ENCODE measurements at places on chromosomes 7 and 10.

- no peak for DNase-seq
Measured at GRCh38 chr10:75875740-75876139, 444.3 kb downstream of the LRMDA start.

DNA sequence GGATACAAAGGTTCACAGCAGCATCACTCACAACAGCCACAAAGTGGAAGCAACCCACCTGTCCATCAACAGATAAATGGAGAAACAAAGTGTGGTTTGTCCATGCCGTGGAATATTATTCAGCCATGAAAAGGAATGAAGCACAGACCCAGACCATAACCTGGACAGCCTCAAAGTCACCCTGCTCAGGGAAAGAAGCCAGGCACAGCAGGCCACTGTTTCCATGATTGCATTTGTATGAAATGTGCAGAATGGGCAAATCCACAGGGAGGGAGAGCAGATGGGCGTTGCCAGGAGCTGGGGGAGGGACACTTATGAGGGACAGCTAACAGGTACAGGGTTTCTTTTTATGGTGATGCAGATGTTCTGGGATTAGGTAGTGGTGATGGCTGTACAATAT lies 30.3 kb downstream of the FOXL3 start:
- DNase-seq: no peak

DNA sequence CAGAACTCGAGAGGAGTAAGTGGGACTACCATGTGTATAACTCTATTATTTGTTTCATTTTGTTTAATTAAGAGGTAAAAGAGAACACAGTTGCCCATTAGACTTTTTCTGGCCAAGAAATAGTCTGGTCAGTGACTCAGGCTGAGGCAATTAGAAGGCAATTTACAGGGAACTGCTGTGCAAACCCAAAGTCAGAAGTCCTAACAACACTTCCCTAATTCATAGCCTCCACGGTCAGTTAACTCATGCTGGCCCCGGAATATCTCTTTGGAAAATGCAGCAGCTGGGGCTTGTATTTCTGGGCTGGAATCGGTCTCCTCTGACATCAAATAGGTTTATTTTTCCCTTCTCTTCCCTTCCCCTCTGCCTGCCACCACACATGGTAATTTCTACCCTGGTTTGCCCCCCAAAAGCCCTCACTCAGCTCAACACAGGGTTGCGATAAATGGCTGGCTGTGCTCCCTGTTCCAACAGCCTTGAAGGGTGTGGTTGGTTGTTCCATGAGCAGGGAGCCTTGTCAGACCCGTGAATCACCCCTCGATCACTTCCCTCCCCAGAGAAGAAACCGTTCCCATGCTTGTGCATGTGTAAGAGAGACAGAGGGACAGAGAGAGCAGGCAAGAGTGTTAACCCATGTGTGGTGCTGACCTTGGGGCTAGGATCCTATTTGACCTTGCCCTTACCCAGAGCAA lies 5.3 kb downstream of the SH3PXD2A start:
- DNase-seq: no peak

DNA sequence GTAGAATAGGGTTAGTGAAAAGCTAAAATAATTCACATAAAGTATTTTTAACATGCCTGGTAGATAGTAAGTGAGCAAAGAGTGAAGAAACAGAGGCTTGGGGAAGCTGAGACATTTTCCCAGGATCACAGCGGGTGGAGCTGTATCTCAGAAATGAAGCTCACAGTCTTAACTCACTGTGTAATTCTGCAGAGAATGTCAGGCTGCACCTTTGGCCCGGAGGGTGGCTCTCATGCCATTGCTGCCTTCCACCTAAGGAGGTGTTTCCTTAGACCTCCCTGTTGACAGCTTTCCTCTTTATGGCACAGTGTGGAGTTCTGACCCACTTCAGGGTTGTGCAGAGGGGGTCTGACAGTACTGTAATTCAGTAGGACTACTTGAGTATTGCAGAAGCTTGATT lies 2.9 kb upstream of the GTPBP4 start:
- DNase-seq: no peak

DNA sequence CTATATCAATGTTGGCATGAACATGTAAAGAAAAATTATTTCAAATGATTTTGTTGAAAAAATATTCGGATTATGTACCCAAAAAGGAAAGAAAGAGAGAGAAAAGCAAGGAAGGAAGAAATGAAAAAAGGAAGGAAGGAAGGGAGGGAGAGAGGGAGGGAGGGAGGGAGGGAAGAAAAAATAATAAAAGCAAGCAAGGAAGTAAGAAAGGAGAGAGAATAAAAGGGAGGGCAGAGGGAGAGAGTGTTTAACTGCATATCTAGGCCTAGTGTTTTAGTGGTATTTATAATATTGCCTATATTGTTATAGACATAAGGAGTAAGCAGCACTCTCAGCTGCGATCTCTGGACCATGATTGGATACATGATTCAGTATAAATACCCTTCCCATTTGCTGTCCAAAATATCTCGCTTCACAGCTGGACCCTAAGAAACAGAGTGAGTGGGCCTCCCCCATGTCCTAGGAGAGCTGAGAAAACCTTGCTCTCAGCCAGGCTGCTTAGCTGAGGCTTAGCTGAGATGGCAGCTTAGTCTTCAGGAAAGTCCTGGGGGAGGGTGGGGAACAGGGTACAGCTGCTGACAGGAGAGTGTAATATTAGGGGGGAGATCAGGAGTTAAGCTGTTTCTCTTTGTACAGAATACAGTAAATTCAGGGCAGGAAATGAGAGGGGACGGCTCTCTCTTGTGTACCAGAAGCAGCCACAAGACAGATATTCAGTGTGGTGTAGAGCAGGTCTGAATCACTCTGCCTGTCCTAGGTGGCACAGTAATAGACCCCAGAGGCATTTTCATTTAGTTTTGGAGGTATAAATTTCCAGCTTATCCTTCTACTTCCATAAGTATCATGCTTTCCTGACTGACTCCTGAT lies 66.8 kb upstream of the TARP start:
- DNase-seq: no peak

DNA sequence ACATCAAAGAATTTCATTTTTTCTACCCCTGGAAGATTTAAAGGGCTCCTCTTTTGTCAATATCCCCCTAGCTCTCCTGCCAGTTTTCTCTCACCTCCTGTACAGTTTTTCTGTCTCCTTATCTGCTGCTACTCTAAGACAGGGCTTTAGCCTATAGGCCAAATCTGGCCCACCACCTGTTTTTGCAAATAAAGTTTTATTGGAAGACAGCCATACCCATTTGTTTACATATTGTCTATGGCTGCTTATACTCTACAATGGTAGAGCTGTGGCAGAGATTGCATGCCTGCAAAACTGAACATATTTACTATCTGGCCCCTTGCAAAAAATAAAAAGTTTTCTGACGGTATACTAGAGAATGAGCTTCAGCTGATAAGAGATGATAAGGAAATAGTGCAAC lies 37.4 kb upstream of the GARS1 start:
- DNase-seq: no peak

DNA sequence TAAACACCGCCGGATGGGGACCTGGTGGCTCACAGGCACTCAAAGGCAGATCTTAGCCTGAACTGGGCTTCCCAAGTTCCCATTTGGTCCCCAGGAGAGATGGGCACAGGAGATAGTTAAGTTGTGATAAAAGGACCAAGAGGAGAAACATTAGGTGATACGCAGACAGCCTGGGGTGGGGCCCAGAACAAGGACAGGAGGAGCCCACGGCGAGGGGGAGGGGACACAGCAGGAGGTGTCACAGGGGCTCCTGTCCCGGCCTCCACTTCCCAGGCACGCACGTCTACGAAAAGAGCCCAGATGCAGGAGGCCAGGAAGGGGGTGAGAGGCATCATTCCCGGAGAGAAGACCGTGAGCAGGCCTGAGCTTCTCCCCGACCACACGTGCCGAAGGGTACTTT lies 16.3 kb upstream of the DNAAF5 start:
- DNase-seq: no peak

GRCh38 chr10:44087403-44087802 lies 297.5 kb downstream of the CXCL12 start:
- DNase-seq: no peak

- no peak for DNase-seq
Measured at GRCh38 chr7:30027065-30027456, 559 bp upstream of the FKBP14 start.

DNA sequence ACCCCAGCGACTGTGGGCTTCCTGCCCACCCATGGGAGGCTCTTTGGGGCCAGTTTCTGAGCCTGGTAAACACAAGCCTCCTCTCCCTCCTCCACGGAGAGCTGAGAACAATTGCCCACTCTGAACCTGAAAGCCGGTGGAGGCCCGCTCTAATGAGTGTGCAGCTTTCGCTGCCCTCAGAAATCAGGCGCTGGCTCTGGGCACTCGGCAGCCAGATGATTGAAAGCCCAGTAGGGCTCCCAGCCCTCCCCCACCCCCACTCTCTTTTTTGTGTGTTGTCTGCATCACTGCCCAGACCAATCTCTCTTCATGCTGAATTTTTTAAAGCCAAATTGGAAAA lies 438.9 kb downstream of the RPS24 start:
- no peak for DNase-seq

GRCh38 chr7:155850001-155850436 lies 37.8 kb upstream of the SHH start:
- no peak for DNase-seq

DNA sequence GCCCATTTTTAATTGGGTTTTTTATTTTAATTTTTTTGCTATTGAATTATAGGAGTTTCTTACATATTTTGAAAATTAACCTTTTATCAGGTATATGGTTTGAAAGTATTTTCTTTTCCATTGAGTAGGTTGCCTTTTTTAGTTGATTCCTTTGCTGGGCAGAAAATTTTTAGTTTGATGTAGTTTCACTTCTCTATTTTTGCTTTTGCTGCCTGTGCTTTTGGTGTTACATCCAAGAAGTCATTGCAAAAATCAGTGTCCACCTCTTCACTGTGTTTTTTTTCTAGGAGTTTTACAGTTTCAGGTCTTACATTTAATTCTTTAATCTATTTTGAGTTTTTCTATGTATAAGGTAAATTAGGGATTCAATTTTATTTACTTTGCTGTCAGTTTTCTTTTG lies 129.8 kb upstream of the FERD3L start:
- no peak for DNase-seq

GRCh38 chr10:76665029-76665428 lies 972.6 kb downstream of the KCNMA1 start:
- no peak for DNase-seq

DNA sequence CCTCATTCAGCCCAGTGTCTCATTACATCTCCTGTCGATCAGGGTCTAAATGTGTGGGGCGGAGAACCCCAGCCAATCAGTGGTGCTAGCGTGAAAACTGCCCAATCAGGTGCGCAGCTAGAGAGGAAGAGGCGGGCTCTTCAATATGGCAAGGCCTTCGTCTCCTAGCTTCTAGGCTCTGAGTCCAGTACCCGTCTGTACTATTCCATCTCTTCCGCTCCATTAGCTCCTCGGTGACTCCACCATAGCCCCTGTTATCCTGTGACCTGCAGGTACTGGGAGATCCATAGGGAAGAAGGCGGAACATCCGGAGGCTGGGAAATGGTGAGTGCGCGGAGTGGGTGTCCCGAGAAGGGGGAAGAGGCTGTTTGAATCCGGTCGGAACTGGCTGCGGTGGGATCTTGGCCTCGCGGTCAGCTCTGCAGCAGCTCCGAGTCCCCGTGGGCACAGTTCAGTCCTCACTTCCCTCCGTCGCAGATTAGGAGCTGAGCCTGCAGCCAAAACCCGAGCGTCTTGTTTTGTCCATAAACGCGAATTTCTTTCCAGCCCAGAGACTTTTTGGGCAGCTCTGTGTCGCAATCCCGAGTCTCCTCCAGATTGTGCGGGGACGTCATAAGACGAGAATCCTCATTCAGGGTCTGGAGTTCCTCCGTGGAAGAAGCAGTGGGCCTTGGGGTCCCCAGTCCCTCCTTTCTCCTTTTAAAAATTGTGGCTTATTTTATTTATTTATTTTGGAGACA lies at the start of gene ZNF727:
Gene ZNF727 (plus strand): TSS at position 134 of the 740 bp plus-strand sequence. CDS start 188 bp downstream, at position 322.
- DNase-seq: no peak

DNA sequence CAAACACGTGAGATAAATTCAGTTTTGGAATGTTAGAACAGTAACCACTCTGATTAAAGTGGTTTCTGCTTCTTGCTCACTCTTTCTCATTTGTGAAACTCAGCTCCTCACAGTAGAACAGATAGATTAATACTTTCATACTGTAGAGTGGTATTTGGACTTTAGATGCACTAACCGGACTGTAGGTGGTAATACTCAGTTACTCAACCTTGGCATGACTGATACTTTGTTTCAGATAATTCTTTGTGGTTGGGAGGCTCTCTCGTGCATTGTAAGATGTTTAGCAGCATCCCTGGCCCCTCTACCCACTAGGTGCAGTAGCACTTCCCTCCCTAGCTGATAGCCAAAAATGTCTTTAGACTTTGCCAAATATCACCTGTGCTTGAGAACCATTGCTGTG lies 37.6 kb downstream of the MCU start:
- DNase-seq: no peak

- no peak for DNase-seq
Measured at GRCh38 chr7:80902019-80902418, 16.8 kb downstream of the SEMA3C start.

DNA sequence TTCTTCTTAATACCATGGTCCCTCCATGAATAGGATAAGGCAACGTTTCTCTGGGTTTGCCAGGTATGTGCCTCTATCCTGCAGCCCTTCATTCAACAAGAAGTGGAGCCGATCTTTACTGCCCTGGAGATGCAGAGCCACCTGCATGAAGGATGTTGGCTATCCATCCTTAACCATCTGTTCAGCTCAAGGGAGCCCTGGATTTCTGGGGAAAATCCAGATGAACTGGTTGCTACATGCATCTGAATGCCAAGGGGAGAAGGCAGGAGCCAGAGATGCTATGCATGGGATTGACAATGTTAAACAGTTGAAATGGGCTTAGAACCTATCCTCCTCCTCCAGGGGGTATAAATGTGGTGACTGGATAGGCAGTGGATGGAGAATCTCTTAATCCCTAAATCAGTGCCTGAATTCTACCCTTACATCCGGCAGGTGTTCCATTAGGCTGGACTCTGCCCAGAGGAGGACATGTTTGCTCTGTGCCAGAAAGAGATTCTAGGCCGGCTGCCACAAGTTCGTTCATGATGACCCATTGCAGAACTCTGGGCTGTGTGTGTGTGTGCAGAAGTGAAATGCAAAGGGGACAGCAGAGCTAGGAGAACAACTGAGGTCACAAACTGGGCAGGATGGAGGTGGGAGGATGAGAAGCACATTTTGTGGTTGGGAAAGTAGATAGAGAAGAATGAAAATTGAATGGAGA lies 15.6 kb downstream of the CPED1 start:
- DNase-seq: no peak

GRCh38 chr7:77679608-77680007 lies 16.7 kb upstream of the RSBN1L start:
- DNase-seq: no peak

- no peak for DNase-seq
Measured at GRCh38 chr10:97771055-97771891, 526 bp downstream of the SFRP5 start.

- DNase-seq: no peak
Measured at GRCh38 chr10:3455385-3456334, 283.1 kb upstream of the PITRM1 start.

GRCh38 chr7:21125297-21125696 lies 302.6 kb upstream of the SP4 start:
- DNase-seq: no peak

All from activated CD8-positive, alpha-beta memory T cell treated with anti-CD3 and anti-CD28 coated beads for 4 hours (primary cell).